Motor neuron (in vitro differentiated cells): ENCODE measurements at places on chromosomes 16 and 17. TPM values are rescaled to one million over a fixed set of nuclear protein-coding genes. Genes with fewer than 3 reads are reported as not detected.

Gene RNFT1
- 8.2 and 10.1 TPM in 2 replicates for total RNA-seq

Gene TP53TG3
- total RNA-seq = 0.56 TPM in 1 of 2 replicates, not detected in the other

Gene CEP112
- 7.1 and 7.7 TPM in 2 replicates for total RNA-seq

Gene C16orf74
- total RNA-seq = 0.23 TPM in 1 of 2 replicates, not detected in the other

Gene NOS2
- 1.2 and 1.3 TPM in 2 replicates for total RNA-seq

Gene EPOP
- 0.50 and 0.76 TPM in 2 replicates for total RNA-seq

Gene CD300E
- not detected in 2 replicates for total RNA-seq

Gene USP6
- 0.47 and 0.53 TPM in 2 replicates for total RNA-seq

Gene MEIOC
- 1.1 and 1.2 TPM in 2 replicates for total RNA-seq

Gene TP53TG3D
- total RNA-seq = 1.6 TPM in 1 of 2 replicates, not detected in the other

Gene ZNF646
- total RNA-seq = 12.2 and 12.6 TPM in 2 replicates

Gene FOXN1
- total RNA-seq = 0.30 and 0.73 TPM in 2 replicates

Gene MRPL12
- 112 and 155 TPM in 2 replicates for total RNA-seq

Gene CCL14
- total RNA-seq = 0.39 and 0.52 TPM in 2 replicates

Gene B4GALNT2
- not detected in 2 replicates for total RNA-seq

Gene HCRT
- total RNA-seq = 0.46 TPM in 1 of 2 replicates, not detected in the other

Gene MMP25
- 1.5 and 1.9 TPM in 2 replicates for total RNA-seq

Gene TVP23A
- 0.15 and 0.32 TPM in 2 replicates for total RNA-seq

Gene CORO6
- 0.65 and 0.75 TPM in 2 replicates for total RNA-seq
